ENCODE measurements at places on chromosomes 7 and 10.

DNA sequence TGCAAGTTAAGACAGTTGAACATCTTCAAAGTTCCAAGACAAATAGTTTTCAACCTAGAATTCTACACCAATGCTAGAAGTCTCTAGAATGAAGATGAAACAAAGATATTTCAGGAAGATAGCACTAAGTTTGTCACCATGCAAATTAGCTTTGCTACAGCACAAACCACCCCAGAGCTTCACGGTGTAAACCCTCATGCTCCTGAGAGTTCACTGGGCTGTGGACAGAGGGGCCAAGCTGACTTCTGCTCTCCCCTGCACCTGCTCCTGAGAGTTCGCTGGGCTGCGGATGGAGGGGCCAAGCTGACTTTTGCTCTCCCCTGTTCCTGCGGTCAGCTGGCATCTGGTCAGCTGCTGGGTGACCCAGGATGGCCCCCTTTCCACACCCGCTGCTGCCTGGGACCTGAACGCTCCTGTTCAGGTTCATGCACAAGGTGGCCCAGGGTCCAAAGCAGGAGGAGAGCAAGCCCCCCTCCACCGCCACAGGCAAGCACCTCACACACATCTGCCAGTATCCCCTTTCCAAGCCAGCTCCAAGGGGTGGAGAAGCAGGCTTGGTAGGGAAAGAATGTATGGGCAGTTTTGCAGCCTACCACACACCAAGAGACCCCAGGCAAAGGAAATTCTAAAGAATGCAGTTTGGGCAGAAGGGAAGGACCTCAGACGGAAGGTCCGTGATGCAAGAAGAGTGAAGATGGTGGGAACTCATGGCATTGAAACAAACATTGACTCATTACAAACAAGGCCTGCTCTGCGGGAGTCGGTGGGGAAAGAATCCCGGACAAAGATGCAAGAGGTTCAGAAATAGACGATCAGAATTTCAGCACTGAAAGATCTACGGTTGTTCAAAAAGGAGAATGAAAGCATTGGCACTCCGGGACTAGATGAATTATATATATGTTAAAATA is 137.8 kb upstream of the PPP2R2D start:
- ATAC-seq = no peak

DNA sequence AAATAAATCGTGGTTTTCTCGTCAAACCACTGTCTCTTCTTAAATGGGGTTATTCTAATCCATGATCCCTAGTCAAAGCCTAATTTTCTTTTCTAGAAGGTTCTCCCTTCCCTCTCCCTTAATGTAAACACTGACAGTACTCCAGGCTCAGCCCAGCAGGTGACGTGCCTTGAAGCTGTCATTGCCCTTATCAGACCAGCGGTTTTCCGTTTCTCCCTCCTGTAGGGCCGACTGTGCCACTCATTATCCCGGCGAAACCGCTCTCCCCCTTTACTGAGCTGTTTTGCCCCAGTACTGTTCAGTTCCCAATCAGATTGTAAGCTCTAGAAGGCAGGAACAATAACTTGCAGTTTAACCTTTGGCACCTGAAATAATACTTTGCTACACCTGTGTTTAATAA is 153.5 kb upstream of the RHEB start:
- no peak for ATAC-seq

- ATAC-seq = no peak
These were observed at the start of gene CTTNBP2 for GRCh38 chr7:117873310-117874190. Gene CTTNBP2 (minus strand): TSS chr7:117873441. CDS start chr7:117873415, 26 bp downstream.

- no peak for ATAC-seq
These were observed 6.1 kb upstream of the CAV2 start for GRCh38 chr7:116493449-116493848.

GRCh38 chr7:27688646-27689045 is 26.0 kb upstream of the HIBADH start:
- no peak for ATAC-seq

GRCh38 chr7:115260381-115260780 is 338.5 kb downstream of the MDFIC start:
- ATAC-seq = no peak

GRCh38 chr7:55254242-55254595 is 110.9 kb upstream of the LANCL2 start:
- no peak for ATAC-seq

DNA sequence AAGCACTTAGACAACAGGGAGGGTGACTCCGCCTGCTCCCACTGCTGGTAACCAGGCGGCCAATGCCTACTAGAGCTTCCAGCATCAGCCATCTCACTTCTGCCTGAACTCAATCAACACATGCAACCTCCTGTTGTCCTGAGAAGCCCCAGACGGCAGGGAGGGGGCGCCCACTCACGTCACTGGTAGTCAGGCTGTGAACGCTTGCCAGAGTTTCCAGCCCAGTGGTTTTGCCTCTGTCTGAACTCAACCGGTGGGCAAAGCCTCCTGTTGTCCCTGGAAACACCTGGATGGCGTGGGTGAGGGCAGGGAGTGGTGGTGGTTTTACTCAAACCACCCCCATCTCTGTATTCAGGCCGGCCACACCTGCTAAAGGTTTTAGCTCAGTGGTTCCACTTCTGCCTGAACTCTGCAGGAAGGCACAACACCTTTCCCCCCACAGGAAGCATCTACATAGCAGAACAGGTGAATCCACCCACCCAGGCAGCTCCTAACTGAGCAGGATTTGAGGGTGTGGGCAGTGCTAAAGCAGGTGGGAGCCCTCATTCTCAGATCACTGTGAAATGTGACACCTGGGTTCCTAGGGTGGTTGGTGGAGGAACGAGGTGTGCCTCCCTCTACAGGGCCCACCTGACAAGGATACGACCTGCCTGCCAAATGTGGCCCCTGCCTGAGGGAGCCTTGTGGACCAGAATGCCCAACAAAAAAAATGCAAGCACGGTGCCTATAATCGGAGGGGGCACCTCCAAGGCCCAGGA is 563.0 kb upstream of the SEMA3D start:
- no peak for ATAC-seq

GRCh38 chr7:45691155-45691656 is 117.0 kb downstream of the ADCY1 start:
- no peak for ATAC-seq

GRCh38 chr7:42605406-42606192 is 306.3 kb downstream of the C7orf25 start:
- no peak for ATAC-seq

DNA sequence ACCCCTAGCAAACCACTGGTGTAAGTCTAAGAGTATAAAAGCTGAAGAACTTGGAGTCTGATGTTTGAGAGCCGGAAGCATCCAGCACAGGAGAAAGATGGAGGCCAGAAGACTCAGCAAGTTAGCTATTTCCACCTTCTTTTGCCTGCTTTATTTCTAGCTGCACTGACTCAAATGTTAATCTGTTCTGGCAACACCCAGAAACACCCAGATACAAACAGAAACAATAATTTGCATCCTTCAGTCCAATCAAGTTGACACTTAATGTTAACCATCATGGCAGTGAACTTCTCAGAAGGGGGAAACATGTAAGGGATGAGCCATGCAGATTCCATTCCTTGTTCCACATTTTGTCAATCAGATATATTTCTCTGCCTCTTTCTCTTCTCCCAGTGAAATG is 101.8 kb upstream of the FERD3L start:
- no peak for ATAC-seq

- no peak for ATAC-seq
These were observed 34.7 kb downstream of the MET start for GRCh38 chr7:116706668-116707126.

DNA sequence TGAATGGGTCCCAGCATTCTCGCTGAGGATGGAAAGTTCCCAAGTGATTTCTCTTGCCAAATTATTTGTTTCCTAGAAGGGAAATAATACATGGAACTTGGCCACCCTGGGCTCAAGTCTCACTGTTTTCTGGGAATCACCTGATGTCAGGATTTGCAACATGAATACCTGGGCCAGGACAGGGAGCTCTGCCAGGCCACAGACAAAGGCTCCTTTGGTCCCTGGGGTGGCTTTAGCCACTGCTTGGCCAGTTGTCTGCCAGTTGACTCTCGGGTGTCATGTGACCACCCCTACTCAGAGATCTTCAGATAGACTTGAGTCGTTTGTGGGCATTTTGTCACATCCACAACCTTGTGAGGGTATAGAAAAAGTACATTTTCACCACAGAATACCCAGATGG is 258.0 kb upstream of the HABP2 start:
- no peak for ATAC-seq

- ATAC-seq = no peak
These were observed 32.7 kb downstream of the DNMBP start for GRCh38 chr10:99976886-99977665.

DNA sequence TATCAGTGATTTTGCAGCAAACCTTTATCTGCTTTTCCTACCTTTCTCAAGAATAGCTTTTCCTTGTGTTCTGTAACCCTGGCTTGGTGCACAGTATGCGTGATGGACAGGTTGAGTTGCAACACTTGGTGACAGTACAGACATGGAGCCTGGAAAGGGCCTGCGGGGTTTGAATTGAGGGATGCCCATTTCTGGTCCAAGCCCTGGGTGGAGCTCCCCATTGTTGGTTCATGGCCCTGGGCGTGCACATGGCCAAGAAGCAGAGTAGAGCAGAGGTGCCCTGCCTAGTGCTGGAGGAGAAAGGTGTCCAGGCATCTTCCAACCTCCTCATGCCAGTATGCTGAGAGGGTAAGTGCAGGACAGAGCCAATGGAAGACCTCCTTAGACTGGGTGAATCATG is 106.6 kb upstream of the MKLN1 start:
- no peak for ATAC-seq

GRCh38 chr7:3778345-3778744 is 477.3 kb downstream of the SDK1 start:
- no peak for ATAC-seq

GRCh38 chr7:30864101-30864500 is 47.6 kb upstream of the AQP1 start:
- no peak for ATAC-seq

DNA sequence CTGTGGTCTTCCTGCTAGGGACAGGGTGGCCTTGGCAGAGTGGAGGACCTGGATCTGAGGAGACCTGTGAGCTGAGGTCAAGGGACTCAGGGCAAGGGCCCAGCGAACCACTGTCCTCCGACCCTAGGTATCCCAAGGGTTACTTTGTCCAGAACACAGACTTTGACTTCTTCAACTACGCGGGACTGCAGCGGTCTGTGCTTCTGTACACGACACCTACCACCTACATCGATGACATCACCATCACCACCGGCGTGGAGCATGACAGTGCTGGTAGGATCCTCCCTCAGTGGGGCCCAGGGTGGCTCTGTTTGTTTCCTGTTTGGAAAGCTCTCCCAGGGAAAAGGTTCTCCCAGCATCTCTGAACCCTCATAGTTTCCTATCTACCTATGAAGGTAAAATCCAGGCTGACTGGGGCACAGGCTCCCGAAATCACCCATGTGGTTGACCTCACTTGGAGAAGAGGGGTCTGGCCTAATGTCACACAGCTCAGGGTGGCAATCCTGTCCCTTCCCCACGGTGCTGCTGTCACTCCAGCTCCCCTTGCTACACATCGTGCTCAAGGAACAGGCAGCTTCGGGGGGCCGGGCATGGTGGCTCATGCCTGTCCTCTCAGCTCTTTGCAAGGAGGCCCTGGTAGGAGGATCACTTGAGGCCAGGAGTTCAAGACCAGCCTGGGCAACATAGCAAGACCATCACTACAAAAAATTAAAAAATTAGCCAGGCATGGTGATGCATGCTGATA is 57.6 kb downstream of the ZNF727 start:
- no peak for ATAC-seq

- ATAC-seq = no peak
These were observed 36.9 kb upstream of the IKZF1 start for GRCh38 chr7:50267525-50268041.

GRCh38 chr7:20141666-20142065 is 75.5 kb downstream of the MACC1 start:
- no peak for ATAC-seq

- ATAC-seq = no peak
These were observed 22.9 kb downstream of the IKZF1 start for GRCh38 chr7:50327443-50327842.

- no peak for ATAC-seq
These were observed 23.6 kb downstream of the INPP5F start for GRCh38 chr10:119749455-119749854.

GRCh38 chr10:23557777-23558176 is 118.9 kb downstream of the OTUD1 start:
- no peak for ATAC-seq

DNA sequence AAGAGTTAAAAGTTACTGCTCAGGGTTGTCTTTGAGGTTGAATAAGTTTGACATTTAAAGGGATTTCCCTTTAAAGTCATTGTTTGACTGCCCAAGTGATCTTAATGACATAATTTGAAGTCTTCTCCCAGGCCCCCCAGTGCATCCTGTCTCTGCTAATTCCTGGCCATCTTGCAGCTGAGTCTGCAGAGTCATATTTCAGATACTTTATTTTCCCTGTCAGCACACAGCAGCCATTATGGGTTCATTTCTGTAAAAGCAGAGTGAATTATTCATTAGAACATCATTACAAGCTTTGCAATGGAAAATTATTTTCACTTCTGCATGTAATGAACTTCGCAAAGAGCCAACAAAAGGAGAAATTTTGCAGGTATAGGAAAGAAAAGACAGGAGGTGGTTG is 536.6 kb downstream of the GALNT17 start:
- ATAC-seq = no peak

- no peak for ATAC-seq
These were observed 1.5 kb upstream of the RALA start for GRCh38 chr7:39621784-39622411.

- no peak for ATAC-seq
These were observed 26.6 kb downstream of the BAIAP2L1 start for GRCh38 chr7:98374285-98374680.

DNA sequence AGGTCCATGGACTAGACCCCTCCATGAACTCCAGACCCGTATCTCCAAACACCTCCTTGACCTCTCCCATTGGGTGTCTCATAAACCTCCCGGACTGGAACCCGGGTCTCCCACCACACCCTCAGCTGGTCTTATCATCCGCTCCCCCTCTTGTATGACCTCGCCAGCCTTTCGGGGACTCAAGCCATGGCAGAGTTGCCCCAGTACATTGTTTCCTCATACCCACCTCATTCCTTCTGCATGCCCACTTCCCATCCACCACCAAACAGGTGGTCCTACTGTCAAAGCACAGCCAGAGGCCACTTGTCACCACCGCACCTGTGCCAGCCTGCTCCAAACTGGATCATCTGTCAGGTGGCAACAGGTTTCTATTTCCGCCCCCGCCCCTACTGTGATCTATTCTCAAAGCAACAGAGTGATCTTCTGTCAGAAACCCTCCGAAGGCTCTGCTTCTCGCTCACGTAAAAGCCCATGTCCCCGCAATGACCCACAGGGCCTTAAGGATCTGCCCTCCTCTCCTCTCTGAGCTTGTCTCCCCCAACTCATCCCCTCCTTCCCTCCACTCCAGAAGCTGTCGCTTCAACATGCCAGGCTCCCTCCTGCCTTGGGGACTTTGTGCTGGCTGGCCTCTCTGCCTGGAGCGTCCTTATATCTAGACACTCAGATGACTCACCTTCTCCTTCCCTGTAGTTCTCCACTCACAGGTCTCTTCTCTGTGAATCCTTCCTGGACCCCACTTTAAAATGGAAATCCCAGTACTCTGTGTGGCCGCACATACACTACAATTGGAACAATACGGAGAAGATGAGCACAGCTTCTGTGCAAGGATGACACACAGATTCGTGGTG is 22.8 kb upstream of the PRKAG2 start:
- no peak for ATAC-seq
